ENCODE measurements at places on chromosomes 12 and 14.

- no peak for DNase-seq
Observed at GRCh38 chr12:52244615-52244994, 11.6 kb downstream of the KRT7 start.

DNA sequence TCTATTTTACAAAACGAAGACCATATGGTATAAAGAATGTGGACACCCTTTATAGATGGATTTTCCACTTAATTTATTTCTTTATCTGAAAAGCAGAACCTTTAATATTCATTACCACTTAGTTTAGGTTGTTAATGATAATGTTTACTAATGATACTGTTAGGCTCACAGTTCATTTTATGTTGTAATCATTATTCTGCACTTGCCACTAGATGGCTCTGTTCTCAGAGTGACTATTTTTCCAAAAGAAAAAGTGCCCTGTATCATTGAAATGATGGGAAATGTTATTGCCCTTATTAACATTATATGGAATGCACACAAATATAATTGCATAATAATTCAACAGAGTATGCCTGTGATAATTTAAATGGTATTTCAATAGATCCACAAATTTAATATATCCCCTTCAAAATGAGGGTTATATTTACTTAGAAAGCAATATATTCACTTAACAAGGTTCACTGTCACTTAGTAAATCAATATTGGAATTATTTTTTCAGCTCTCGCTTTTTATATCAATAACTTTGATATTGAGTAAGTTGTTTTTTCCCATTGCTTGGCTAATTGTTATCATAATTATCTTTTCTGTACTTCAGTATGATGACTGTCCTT, 95.7 kb downstream of the PDE3A start:
- peak; percentile 34 for DNase-seq

DNA sequence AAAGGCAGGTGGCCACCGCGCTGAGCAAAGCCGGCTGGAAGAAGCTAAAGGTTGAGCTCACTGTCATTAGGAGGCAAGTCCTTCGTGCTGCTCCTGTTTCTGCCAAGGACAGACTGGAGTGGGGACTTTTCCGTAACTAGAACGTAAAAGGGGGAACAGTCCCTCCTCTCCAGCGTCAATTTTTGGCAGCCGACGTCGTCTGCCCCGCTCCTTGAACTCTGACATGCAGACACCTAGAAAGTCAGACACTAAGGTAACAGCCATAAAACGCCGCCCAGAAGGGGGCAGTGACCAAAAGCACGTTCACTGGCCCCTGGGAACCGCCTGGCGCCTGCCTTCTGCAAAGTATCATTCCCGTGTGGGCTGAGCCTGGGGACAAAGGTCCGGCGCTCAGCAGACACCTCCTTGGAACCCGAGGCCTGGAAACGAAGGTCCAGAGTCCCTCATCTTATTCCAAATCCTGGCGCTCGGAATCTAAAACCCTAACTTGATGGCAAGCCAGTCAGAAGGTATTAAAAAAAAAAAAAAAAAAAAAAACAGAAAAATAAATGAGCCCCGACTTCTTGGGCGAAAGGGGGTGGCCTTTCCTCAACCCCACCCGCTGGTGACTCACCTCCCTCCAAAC, 1.1 kb upstream of the LRP1 start:
- DNase-seq: peak; percentile 81

DNA sequence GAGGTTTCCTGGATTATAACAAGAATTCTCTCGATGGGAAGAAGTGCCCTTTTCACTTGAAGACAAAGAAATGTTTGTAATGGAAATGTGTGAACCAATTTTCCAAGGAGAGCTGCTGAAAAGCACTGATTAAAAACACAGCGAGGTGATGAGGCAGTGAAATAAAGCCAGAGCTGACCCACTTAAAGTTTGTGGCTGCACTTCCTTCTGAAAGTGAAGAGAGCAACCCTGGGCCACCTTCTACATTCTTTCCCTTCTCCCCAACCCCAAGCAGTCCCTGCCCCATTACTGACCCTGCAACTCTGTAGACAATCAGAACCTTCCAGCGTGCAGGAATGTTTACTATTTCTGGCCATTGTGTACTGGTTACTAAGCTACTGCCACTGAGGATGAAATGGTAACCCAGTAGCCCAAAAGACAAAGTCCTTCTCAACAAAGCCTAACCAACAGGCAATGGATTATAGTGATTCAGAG, 173.9 kb downstream of the TTC7B start:
- DNase-seq: no peak

DNA sequence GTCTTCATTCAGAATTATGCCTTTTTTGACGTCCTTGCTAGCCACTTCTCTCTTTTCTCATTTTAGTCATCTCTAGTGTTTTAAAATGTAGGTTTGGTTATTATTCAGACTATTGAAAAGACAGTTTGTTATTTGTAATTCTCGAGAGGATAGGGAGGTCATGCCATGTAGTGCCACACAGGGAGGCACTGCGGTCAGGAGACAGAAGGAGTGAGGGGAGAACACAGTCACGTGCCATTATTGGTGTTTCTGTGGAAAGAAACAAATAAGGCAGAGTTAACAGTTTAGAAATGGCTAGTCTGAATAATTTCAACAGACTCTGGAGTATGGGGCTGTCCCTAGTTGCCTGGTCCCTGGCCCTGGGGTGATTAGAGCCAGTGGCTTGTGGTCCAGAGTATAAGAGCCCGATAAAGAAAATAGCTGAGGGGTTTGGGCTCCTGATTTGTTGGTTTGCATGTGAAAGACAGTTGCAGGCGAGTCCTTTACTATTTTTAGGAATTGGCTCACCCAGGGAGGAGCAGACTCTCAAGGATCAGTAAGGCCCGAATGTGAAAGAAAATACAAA, 278.1 kb upstream of the SEL1L start:
- no peak for DNase-seq

- DNase-seq: peak; percentile 98
Observed at GRCh38 chr14:54902143-54902520, 494 bp downstream of the GCH1 start.

DNA sequence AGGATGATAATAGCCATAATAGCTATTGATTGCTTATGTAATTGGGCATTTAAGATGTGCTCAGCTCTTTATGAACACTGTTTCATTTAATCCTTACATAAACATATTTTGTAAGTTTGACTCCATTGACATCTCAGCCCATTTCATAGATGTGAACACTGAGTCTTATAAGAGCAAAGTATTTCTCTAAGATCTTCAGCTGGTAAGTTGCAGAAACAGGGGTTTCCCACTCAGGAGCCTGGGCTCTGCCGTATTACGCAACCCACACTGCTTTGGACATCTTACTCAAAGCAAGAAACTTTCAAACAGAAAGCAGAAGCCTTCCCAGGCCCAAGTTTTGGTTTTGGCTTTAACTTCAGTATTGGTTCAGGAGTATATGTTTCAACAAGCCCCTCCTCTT, 705.1 kb downstream of the MED13L start:
- peak; percentile 44 for DNase-seq

DNA sequence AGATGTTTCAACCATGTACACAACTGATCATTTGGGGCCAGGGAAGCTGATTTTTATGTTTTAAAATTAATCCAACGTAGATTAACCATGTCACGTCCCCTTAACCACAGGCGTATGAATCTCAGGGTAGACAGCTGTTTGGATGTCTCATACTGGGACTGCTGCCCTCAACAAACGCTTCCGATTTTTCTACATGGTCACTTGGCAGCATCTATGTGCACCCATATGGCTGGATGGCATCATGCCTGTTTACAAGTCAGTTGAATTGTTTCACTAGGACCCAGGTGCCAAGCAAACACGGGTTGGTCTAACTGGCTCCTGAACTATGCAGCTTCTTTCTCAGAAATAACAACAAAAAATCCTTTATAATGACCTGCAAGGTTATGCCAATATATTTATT, 393.8 kb downstream of the NPAS3 start:
- DNase-seq: no peak

DNA sequence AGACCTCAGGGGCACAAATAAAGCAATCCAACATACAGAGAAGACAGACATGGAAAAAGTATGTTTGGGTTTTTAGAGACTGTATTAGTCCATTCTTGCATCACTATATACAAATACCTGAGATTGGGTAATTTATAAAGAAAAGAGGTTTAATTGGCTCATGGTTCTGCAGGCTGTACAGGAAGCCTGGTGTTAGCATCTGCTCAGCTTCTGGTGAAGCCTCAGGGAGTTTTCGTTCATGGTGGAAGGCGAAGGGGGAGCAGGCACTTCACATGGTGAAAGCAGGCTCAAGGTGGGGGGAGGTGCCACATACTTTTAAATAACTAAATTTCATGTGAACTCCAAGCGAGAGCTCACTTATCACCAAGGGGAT, 3.7 kb upstream of the PPP2R5C start:
- no peak for DNase-seq

DNA sequence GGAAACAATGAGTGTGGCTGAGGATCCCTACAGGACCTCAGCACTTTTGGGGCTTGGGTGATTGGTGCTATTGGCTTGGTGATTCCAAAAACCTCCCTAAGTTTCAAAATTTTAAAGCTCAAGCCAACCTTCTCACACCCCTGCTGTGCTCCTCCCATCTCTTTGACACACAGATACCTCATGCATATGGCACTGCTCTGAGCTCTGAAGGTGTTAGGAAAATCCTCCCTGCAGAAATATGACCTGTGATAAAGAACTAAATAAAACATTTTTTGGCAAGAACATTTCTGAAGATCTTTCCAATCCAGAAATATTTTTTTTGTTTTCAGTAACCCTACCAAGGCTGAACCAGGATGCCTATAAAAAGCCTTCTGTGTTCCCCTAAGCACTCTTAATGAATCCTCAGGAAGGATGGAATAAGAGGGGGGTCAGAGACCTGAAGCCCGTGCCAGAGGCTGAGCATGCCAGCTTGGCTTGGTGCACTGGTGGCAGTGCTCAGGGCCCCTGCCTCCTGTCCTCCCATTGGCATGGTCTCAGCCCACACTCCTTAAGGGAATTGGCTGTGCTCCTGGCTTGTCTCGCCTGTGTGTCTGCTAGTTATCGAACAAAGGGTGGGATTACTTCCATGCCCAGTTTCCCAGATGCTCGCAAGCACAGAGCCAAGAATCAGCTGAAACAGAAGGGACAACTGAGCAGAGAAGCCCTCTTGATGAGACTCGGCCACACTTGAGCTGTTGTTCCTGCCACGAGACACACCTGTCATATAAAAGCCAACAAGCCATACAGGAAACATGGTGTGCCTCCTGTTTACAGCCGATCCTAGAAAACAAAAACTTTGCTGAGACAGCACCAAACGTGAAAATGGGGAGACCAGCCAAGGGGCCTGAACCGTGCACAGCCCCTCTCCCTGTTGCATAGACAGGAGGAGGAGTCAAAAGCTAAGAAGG, 132.7 kb upstream of the EEA1 start:
- no peak for DNase-seq

GRCh38 chr14:34733245-34733644, 18.9 kb upstream of the CFL2 start:
- no peak for DNase-seq

GRCh38 chr14:79543967-79544697, 667.2 kb downstream of the DIO2 start:
- DNase-seq: peak; percentile 15

DNA sequence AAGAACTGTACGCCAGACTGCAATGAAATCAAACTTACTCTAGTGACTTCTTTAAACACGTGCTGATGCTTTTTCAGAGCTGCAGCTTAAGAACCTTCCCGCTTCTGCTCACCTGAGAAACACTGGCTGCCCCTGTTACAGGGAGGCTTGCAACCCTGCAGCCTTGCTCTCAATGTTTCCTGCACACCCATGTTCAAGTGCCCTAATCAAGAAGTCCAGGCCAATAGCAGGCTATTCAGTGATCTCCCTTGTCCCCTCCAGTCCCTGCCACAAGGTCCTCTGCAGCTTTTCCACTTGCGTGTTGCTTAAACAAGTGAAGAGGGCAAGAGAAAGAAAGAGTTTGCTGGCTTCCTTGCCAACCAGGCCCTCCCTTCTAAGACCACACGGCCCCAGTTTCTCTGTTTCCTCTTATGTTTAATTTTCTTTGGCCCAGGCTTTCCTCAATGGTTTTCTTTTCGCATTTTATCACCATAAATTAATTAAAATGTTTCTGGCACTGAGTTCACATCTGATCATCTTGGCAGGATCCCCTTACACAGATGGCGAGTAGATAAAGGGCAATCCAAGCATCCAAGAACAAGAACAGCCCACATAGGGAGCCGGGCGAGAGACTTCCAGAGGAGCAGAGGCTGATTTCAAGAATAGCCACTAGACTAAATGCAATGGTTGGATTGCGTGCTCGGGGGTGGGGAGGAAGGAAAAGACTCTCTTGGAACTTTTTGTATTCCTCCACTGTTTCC, 82.3 kb upstream of the CDKN3 start:
- no peak for DNase-seq

- DNase-seq: peak; percentile 97
Observed at GRCh38 chr12:12813120-12814101, at the start of gene DDX47. DDX47 (plus strand) TSS chr12:12813346; CDS start chr12:12813368, 22 bp downstream.

DNA sequence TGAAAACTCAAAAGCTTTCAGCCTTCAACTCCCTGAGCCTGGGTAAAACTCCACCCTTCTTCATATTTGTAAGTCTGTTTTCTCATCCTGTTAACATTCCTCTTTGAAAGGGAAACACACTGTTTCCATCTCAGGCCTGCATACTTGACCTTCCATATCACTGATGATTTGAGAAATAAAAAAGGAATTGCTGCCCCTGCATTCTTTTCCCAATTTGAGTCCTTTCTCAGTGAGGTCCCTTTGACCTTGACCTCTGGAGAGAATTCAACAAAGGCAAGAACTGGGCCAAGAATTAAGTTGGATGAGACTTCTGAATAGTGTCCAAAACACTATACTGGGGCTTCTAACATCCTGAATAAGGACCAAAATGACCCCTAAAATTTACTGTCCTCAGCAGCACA, 108.0 kb downstream of the AEBP2 start:
- DNase-seq: no peak

DNA sequence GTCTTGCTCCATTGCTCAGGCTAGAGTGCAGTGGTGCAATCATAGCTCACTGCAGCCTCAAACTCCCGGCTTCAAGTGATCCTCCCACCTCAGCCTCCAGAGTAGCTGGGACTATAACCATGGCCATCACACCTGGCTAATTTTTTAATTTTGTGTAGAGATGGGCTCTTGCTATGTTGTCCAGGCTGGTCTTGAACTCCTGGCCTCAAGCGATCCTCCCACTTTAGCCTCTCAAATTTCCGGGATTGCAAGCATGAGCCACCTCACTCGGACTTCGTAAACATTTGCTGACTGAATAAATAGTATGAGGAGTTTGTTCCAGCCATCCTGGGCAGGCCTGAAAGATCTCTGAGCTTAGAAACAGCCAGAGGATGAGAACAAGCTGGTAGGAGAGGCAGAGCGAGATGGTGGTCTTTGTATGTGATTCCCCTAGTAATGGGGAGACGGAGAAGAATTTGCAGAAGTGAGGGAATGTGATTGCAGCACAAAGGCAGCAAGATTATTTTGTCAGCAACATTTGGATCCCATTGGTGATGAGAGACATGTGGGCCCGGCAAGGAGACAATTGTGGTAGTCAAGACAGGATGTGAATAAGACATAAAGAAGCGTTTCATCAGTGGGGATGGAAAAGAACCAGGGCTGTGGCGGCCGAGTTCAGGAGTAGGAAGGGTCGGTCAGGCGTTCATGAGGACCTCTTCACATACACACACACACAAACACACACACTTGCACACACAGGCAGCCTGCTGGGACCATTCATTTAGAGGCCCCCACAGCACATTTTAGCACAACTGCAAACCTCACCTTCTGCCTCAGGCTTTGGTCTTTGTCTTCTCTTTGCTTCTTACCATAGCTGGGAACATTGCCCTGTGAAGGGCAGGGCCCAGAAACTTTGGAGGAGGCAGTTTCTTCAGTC, 155.5 kb downstream of the ZFP36L1 start:
- DNase-seq: peak; percentile 77
